ENCODE measurements at places on chromosomes 6 and 20.
A peak's percentile ranks its signal among the peaks of the same experiment; 100 is the strongest.

GRCh38 chr6:85482206-85482904 lies 32.5 kb downstream of the NT5E start:
- no peak for DNase-seq

- no peak for DNase-seq
Measured at GRCh38 chr6:125503181-125503580, 201.4 kb upstream of the HDDC2 start.

GRCh38 chr6:29500594-29500993 lies 12.8 kb upstream of the MAS1L start:
- no peak for DNase-seq

- DNase-seq: no peak
Measured at GRCh38 chr6:83086751-83087150, 19.3 kb downstream of the DOP1A start.

DNA sequence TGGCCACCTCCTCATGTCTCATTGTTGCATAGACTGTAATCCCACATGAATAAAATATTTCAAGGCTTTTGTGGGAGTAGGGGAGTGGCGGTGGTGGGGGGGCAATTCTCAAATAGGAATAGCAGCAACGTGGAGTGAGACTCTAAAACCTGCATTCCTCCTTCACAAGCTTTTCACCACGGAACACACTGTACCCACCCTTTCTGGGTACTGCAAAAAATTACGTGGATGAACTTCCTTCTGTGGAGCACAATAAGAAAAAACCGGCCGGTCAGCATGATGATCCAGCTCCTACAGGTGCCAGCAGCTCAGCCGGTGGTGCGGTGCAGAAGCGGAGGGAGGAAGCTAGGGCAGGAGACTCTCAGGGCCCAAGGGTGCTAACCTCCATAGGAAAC lies 930 bp upstream of the RRAGD start:
- no peak for DNase-seq

GRCh38 chr20:51650685-51651134 lies 108.2 kb upstream of the NFATC2 start:
- DNase-seq: no peak

DNA sequence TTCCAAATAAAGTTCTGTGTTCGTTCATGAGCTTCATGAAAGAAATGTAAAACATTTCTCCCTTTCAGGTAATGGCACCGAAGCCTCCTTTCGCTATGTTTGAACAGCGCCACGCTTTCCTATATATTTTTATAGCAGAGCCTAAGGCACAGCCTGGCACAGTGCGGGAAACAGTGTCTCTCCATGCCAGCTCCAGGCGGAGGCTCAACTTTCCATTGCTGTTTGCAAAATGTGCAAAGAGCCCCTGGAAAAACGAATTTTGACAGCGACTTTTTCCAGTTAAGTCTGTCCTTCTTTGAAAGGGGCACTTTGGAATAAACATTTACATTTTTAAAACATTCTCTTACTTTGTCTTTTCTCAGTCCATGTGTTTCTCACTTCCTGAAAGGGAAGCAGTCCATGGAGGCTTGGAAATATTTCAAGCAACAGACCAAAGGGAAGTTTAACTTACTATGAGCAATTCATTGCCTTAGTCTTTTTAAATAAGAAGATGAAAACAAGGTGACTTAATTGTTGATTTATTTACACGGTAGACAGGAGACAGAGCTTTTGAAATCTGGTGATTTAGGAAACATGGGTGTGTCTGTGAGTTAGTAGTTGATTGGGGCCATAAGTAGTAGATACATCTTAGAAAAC lies 769 bp downstream of the CCN6 start:
- DNase-seq: no peak

- DNase-seq: no peak
Measured at GRCh38 chr6:168158213-168158979, 79.4 kb upstream of the FRMD1 start.

- peak; percentile 66 for DNase-seq
Measured at GRCh38 chr6:2988426-2989331, 11.0 kb upstream of the NQO2 start.

- DNase-seq: no peak
Measured at GRCh38 chr6:169884158-169884557, 132.7 kb downstream of the ERMARD start.

- no peak for DNase-seq
Measured at GRCh38 chr20:57647933-57648785, 27.9 kb upstream of the ZBP1 start.

Data from activated gamma-delta T cell (primary cell).